ENCODE measurements at places on chromosomes 5 and 9.

- DNase-seq = no peak
These were observed 133.4 kb downstream of the PHF2 start for GRCh38 chr9:93709600-93710369.

GRCh38 chr9:134662143-134662876 is 20.7 kb downstream of the COL5A1 start:
- no peak for DNase-seq

DNA sequence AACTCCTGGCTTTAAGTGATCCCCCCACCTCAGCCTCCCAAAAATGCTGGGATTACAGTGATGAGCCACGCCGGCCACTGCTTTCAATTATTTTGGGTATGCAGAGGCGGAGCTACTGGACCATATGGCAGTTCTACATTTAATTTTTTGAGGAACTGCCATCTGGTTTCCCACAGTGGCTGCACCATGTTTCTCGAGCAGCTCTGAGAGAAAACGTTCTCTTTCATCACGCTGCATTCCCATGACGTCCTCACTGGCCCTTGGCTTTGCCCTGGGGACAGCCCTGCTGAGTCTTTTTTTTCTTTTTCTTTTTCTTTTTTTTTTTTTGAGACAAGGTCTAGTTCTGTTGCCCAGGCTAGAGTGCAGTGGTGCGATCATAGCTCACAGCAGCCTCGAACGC is 35.5 kb upstream of the GRHPR start:
- no peak for DNase-seq

GRCh38 chr5:158669275-158669674 is 430.4 kb downstream of the EBF1 start:
- no peak for DNase-seq

DNA sequence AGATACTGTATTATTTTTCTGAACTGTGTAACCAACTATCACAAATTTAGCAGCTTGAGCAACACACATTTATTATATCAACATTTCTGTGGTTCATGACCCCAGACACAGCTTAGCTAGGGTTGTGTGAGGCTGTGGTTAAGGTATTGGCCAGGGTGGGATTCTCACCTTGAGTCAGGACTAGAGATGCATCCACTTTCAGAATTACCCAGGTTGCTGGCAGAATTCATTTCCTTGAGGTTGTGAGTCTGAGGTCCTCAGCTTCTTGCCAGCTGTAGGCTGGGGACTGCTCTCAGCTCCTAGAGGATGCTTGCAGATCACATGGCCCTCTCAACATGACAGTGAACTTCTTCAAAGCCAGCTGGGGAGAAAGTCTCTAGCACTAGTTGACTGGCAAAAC is 122.5 kb upstream of the RASGRF2 start:
- DNase-seq = no peak

DNA sequence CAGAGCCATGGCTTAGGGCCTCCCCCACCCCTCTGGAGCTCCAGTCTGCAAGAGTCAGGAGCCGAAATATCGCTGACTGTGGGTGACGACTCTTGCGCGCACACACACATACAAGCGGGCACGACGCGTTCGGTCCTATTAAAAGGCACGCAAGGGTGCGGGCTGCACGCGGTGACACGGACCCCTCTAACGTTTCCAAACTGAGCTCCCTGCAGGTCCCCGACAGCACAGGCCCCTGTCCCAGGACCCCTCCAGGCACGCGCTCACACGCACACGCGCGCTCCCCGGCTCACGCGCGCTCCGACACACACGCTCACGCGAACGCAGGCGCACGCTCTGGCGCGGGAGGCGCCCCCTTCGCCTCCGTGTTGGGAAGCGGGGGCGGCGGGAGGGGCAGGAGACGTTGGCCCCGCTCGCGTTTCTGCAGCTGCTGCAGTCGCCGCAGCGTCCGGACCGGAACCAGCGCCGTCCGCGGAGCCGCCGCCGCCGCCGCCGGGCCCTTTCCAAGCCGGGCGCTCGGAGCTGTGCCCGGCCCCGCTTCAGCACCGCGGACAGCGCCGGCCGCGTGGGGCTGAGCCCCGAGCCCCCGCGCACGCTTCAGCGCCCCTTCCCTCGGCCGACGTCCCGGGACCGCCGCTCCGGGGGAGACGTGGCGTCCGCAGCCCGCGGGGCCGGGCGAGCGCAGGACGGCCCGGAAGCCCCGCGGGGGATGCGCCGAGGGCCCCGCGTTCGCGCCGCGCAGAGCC is at the start of gene GRIN1:
TSS of gene GRIN1 (plus strand) at position 433 of the 746 bp plus-strand sequence. CDS start 333 bp downstream, outside the sequence.
- DNase-seq = peak; percentile 40

- no peak for DNase-seq
These were observed 25.2 kb downstream of the OCLN start for GRCh38 chr5:69517763-69518212.

DNA sequence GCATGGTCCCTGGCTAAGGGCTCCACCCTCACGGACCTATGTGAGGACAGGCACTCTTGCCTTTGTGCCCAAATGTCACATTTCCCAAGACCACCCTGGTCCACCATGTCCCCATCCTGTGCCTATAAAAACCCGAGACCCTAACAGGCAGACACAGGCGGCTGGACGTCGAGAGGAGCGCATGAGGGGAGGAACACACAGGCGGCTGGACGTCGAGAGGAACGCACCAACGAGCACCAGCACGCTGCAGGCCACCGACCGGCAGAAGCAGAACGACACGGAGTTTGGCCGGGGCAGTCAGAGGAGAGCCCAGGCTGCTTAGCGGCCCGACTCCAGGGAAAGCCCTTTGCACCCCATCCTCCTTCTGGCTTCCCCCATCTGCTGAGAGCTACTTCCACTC is 119.9 kb downstream of the ADAMTS2 start:
- DNase-seq = no peak

DNA sequence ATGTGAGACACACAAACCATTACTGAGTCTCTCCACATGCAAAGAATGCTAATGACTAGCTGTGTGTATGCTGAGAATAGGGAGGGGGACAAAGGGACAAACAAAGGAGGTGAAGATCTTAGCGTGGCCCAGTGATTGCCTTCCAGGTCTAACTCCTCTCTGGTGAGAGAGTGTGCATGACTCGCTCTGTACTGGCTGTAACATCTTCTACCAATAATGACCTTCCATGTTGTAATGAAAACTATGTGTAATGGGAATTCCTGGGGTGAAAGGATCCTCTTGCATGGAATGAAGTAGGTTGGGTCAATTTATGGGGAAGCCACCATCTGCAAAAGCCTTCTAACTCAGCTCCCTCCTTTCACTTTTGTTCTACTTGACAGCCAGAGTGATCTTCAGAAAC is 24.4 kb upstream of the GPR151 start:
- DNase-seq = no peak
